ENCODE measurements at places on chromosomes 4 and X.

- DNase-seq: no peak
Measured at GRCh38 chr4:82380344-82380743, 6.6 kb upstream of the HNRNPD start.

- DNase-seq: no peak
Measured at GRCh38 chr4:162650166-162650565, 486.4 kb upstream of the FSTL5 start.

DNA sequence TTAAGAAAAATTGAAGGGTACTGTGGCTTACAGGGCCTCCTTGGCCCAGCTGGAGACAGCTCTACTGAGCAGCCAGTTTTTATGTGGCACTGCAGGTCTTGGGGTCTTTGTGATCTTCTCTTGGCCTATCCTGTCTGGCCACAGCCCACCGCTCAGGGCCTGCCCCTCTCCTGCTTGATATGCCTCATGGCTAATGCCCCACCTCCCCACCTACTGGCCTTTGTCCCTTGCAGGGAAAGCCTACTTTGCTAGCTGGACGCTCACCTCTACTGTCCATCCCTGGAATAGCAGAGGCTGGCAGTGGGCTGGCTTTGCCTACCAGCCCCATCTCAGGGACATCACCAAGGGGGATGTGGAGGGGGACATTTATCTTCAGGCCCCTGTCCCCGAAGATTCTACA is 134.1 kb downstream of the PJA1 start:
- no peak for DNase-seq

DNA sequence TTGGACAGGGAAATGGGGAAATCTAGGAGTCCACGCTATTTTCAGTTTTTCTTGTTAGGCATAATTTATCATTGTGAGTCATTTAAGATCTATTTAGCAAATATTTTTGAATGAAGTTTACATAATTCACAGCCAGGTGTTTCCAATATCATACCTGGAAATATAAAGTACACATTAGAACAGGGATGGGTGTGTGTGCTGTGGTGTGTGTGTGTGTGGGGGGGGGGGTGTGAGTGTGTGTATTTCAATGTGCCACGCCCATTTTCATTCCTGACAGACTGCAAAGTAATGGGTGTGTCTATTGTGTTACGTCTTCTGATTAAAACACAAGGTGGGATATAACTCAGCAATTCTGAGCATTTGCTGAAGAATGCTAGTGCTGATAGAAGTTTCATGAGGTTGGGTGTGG is 33.2 kb downstream of the ARHGAP10 start:
- DNase-seq: no peak

All from stimulated activated CD8-positive, alpha-beta memory T cell treated with anti-CD3 and anti-CD28 coated beads, Interleukin-15, amount 100 ng/mL, for 4 hours (primary cell).